COR-L47 (cell line): ENCODE measurements at places on chromosomes 13 and 19.

- peak; percentile 67 for DNase-seq
These were observed 242.3 kb downstream of the TEX29 start for GRCh38 chr13:111562716-111563115.

DNA sequence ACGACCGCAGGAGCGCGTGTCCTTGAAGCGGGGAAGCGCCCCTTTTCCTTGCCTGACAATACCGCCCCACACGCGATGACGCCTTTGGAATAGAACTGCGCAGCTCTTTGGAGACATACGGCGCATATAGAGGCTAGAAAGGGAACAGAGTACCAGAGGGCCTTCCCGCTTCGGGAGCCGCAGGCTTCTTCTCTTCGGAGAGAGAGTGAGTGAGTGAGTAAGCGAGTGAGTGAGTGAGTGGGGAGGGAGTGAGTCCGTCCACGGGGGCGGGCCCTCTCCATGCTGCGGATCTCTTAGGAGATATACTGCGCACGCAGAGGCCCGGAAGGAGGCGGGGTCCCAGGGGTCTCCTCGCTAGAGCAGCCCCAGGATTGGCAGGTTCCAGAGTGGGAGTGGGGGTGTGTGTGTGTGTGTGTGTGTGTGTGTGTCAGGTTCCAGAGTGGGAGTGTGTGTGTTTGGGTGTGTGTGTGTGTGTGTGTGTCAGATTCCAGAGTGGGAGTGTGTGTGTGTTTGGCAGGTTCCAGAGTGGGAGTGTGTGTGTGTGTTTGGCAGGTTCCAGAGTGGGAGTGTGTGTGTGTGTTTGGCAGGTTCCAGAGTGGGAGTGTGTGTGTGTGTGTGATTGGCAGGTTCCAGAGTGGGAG, 97.0 kb downstream of the INSR start:
- no peak for DNase-seq

- DNase-seq = no peak
These were observed 12.4 kb upstream of the ELAVL1 start for GRCh38 chr19:8017808-8018207.

DNA sequence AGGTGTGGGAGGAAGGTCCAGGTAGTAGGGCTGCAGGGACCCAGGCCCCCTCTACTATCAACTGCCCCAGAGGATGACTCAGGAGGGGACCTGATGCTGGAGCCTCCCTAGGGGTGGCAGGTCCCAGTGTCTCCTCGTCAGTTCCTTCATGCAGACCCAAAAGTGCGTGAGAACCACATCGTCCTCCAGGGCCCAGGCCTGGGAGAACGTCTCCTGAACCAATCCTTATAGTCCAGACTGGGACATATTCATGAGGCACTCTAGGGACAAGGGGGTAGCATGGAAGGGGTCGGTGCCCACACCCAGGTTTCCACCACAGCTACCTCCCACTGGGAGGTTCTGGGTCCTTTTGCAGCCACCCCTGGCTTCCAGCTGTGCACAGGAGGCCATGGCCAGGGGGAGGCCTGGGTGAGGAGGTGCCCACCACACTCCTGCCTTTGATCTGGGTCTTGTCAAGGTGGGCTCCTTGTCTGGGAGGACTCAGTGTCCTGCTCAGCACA, 38.0 kb upstream of the TPM4 start:
- no peak for DNase-seq

DNA sequence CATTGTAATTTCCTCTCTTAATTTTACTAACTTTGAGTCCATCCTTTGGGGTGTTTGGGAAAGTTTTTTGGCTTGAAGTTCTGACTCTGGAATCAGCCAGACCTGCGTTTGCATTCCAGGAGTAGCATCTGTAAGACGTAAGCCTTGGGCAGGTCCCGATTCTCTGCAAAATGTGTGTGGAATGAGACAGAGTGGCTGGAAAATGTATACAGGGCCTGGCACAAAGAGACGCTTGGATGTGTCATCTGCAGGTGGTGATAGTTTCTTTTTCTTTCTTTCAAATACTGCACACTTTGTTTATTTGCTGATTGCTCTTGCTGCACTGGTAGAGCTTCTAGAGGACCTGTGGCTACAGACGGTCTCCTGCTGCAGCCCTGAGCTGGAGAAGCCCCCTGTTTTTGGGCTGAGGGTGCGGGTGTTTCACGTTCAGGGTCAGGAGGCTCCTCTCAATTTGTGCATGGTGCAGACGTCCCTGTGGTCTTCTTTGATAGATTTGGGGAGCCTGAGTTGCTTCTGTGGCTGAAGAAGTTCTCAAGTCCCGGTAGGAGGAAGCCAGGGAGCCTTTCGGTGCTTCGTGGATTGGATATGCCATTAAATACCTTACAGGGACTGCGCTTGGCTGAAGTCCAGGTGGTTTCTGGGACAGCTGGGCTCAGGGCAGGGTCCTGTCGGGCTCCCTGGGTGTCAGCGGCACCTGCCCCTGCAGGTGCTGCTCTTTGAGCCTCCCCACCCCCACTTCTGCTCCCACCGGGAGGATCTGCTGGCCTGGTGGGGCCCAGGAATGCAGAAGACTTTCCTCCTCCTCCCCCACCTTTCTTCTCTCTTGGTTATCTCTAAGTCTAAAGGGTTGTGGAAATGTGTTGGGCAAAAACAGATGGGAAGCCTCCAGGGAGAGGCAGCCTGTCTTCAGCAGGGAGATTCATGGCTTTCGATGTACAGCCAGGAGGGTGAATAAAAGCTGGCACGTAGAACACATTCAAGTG, 44.0 kb upstream of the GAS6 start:
- DNase-seq = peak; percentile 17

DNA sequence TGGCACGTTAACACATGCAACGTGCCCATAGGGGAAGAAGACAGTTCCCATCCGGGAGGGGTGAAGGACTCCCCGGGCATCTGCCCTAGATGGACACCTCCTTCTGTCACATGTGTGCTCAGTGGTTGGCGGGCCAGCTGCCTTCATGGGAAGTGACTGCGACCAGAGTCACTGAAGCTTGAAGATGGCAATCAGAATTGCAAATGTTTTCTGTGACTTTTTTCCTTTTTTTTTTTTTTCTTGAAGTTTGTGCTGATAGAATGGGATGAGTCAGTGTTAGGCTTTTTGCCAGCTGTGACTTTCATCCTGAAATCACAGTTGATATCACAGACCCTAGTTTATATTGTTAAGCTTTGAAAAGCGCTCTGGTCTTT, 109.2 kb upstream of the MCF2L start:
- DNase-seq = no peak

GRCh38 chr13:23541221-23541824, 28.9 kb upstream of the TNFRSF19 start:
- DNase-seq = no peak

GRCh38 chr13:47349211-47349610, 452.4 kb upstream of the HTR2A start:
- DNase-seq = no peak

DNA sequence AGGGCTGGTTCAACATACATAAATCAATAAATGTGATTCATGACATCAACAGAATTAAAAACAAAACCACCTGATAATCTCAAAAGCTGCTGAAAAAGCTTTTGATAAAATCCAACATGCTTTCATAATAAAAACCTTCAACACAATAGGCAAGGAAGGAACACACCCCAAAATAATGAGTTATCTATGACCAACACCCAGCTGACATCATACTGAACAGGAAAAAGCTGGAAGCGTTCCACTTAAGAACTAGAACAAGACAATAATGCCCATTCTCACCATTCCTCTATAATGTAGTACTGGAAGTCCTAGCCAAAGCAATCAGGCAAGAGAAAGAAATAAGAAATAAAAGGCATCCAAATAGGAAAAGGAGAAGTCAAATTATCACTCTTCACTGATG, 116.2 kb upstream of the FREM2 start:
- no peak for DNase-seq

- DNase-seq = no peak
These were observed 138.2 kb downstream of the CRYL1 start for GRCh38 chr13:20387441-20387971.

GRCh38 chr13:24068472-24068871, 92.0 kb upstream of the SPATA13 start:
- DNase-seq = no peak

DNA sequence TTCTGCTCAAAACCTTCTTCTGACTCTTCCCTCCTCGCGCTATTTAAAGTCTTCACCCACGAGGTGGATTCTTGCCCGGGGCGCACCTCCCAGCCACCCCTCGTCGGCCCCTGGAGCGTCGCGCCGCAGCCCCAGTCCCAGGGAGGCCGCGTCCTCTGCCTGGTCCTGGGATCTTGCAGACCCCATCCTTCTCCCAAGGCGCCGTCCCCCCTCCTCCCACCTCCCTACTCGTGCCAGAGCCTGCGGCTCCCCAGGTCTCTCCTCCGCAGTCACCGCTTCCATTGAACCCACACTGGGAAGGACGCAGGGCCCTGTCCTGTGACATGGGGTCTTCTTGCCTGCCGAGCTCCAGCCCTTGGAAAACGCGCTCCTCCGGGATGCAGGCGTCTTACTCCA, 486 bp downstream of the ZNF808 start:
- DNase-seq = no peak
